Islet precursor cell (in vitro differentiated cells): ENCODE measurements at places on chromosomes 2 and 18.
A peak's percentile ranks its signal among the peaks of the same experiment; 100 is the strongest.

GRCh38 chr2:138423745-138424144, 77.8 kb upstream of the SPOPL start:
- no peak for DNase-seq

DNA sequence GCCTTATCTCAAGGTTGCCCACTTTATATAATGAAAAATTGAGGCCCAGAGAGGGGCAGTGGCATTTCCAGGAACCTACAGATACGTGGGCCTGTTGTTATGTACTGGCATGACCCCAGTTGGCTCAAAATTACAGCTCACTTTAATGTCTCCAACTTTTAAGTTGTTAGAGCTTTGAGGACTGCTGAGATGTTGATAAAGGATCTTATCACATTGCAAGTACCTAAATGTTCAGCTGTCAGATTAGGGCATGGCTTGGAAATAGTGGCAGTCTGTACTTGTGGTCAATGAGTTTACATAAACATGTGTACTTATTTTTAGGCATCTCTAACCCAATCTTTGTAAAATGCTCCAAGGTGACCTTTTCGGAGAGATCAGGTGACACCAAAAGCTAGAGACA, 14.6 kb downstream of the SLC4A5 start:
- DNase-seq, result no peak

GRCh38 chr2:239198221-239198620, 202.6 kb downstream of the HDAC4 start:
- DNase-seq, result peak; percentile 20

GRCh38 chr2:159256159-159256558, 30.3 kb downstream of the WDSUB1 start:
- no peak for DNase-seq

DNA sequence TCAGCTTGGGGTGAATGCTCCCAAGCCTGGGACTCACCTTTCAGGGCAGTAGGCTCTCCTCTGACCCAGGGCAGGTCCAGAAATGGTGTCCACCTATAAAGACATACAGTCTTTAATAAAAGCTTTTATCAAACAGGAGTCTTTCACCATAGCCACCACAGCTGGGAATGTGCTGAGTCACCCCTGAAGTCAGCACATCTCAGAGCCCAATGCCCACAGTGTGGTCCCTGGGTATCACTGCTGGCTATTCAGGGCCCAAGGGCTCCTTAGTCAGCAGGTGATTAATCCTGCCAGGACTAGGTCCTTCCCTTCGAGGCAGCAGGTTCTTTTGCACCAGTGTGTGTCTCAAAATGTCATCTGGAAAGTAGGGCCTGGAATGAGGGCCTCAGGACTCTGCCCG, 181.9 kb downstream of the MEMO1 start:
- DNase-seq, result no peak

GRCh38 chr18:12442946-12443345, 35.2 kb downstream of the PRELID3A start:
- DNase-seq, result no peak

DNA sequence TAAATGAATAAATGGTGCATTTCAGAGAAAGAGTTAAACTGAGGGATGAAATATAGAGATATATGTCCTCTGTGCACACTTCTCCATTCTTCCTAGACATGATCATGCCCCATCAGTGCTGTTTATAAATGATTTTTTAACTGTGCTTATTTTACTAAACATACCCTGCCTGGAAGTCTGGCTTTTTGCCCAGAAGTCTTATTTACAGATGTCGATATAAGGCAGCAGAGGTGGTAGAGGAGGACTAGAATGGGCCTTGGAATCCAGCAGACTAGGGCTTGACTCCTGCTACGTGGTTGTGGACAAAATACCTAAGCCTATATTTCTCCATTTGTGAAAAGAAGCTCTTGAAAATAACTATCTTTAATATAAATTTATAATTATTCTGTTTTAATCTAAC, 355.5 kb downstream of the RAD51AP2 start:
- DNase-seq, result no peak

- DNase-seq, result no peak
Observed at GRCh38 chr2:19739256-19739655, 162.5 kb downstream of the TTC32 start.

DNA sequence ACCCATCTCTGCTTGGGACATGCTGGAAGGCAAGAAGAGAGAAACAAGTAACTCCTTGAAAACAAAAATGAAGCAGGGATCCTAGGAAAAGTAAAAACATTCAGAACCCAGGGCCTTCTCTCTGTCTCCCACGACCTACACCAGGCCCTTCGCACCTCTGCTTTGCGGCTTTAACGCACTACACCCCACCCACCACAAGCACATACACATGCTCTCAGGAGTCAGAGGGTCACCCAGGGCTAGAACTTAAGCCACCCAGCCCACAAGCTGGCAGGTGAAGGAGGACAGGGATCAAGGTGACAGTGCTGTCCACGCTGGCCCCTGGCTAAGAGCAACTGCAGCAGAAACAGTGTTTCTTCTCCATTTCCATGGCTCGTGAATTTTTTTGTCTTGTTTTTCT, 72.2 kb downstream of the BCL11A start:
- DNase-seq, result peak; percentile 46

- no peak for DNase-seq
Observed at GRCh38 chr2:8154936-8155335, 526.9 kb upstream of the ID2 start.

DNA sequence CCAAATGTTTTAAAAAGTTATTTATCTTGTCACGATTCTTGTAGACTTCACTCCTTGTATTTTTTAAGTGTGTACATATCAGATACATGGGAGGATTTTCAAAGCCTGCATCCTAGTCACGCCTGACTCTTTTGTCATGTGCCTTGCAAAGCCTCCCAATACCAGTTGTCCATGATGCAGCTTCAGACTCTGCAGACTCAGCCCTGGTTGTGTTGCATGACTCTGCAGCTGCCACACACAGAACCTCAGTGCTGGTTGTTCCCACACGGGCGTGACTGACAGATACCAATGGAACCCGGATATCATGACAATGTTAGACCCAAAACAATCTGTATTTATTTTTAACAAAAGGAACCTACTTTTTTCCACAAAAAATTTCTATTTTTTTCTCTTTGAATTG, 38.2 kb downstream of the TPO start:
- no peak for DNase-seq

- no peak for DNase-seq
Observed at GRCh38 chr2:27583390-27583915, 611 bp downstream of the ZNF512 start.
